ENCODE measurements at places on chromosomes 4 and X.

DNA sequence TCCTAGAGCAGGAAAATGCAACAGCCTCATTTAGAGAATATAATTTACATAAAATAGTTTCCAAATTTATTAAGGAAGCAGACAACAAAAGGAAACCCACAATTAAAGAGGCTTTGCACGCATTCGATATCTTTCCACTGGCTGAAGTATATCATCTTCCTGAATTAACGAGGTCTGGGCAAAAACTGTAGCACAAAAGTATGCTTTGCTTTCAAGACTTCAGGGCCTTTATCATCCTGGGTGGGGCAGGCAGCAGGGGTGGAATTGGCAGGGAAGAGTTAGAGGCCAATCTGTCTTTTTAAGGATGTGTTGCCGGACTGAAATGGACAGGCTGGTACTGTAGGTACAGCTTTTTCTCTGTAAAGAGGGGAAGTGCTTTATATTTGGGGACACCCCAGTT lies 17.0 kb upstream of the STX18 start:
- DNase-seq = no peak

GRCh38 chr4:143700046-143700415 lies 444 bp downstream of the FREM3 start:
- no peak for DNase-seq

DNA sequence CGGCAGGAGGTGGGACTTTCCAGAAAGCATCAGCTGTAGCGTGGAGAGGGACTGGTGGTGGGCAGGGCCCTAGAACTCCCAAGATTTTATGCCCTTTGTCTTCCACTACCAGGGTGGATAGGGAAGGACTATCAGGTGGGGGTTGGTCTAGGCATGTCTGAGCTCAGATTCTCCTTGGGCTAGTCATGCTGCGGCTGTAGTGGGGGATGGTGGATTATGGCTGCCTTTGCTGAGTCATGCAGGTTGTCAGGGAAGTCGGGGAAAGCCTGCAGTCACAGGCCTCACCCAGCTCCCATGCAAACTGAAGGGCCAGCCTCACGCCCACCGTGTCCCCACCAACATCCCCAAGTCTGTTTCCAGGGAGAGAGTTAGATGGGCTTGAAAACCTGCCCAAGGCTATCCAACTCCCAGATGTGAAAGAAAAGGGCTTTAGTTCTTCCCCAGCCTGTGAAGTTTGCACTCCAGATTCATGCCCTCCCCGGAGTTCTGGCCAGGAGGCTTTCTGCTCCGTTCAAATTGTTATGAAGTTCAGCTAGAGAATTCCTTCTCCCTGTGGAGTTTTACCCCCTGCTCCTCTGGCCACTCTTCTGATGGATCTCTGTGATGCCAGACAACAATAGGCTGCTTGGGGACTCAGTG lies 13.4 kb upstream of the MEPE start:
- no peak for DNase-seq

- no peak for DNase-seq
Observed at GRCh38 chr4:23937173-23937572, 47.3 kb upstream of the PPARGC1A start.

- DNase-seq = no peak
Observed at GRCh38 chrX:1074755-1075154, 137.7 kb downstream of the CRLF2 start.

- DNase-seq = no peak
Observed at GRCh38 chr4:141132709-141133145, 542 bp downstream of the RNF150 start.

GRCh38 chr4:140877781-140878180 lies 121.6 kb upstream of the TBC1D9 start:
- DNase-seq = no peak

GRCh38 chr4:1409079-1409478 lies 2.8 kb upstream of the NKX1-1 start:
- DNase-seq = no peak

DNA sequence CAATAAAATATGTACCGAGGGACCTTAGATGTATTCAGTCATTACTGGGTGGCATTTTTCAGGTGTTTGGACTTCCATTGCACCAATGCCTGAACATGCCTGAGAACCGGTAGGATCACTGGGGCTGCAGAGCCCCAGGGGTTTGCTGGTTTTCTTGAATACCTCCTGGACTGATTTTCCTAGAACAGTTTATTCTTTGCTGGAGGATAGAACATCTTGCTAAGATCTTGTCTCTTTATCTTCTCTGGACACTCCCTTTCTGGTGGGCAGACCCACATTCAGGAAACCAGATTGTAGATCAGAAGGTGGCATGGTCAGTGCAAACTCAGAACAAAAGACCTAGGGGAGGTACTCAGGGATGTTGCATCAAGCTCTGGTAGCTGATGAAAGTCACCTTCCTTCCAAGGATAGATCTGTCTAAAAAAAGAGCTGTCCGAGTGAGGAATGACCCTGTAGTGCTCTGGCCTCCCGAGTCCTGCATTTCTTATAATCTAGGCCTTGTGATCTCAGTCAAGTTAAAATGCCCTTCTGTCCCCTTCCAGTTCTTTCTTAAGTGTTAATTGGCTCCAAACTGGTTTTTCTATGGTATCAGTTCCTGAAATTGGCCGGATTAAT lies 84.8 kb downstream of the CLDN34 start:
- DNase-seq = no peak

DNA sequence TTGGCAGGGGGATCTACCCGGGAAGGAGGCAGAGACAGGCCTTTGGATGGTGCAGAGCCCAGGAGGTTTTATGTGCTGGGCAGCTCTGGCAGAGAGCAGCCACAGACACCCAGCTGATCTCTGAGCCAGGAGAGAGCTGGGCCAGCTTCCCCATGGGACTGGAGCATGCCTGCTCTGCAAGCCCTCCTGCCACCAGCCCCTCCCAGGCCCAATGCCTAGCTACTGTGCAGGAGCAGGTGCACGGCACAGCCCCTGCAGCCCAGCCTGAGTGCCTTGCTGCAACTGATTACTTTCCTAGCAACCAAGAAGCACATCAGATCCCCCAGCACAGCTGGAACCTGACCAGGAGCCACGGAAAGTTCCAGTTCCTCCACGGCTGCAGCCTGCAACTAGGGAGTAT lies 57.8 kb upstream of the BEND2 start:
- no peak for DNase-seq

- DNase-seq = no peak
Observed at GRCh38 chr4:185457136-185457535, 14.4 kb downstream of the CCDC110 start.

DNA sequence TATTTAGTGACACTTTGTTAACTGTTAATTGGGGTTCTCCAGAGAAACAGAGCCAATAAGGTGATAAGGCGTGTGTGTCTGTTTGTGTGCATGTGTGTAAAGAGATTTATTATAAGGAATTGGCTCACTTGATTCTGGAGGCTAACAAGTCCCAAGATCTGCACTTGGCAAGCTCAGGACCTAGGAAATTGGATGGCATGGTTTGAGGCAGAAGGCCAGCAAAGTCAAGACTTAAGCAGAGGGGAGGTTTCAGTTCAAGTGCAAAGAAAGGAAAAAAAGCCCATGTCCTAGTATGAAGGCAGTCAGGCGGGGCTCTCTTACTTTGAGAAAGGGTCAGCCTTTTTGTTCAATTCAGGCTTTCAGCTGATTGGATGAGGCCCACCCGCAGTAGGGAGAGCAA lies 314.1 kb downstream of the BMPR1B start:
- DNase-seq = no peak

DNA sequence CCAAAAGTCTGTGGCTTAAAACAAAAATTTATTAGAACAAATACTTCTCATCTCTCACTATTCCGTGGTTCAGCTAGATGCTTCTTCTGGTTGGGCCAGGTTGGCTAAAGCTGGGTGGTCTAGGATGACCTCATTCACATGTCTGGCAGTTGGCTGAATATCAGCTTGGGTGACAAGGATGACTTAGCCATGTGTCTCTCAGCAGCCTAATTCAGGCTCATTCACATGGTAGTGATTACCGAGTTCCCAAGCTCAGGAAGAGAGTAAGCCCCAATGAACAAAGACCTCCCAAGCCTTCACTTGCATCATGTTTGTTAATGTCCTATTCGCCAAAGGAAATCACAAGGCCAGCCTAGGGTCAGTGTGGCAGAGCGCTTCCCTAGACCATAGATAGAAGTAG lies 119.4 kb downstream of the FANCB start:
- no peak for DNase-seq

GRCh38 chr4:84573385-84574068 lies 9.4 kb upstream of the CDS1 start:
- peak; percentile 19 for DNase-seq

- no peak for DNase-seq
Observed at GRCh38 chr4:70627620-70628019, 924 bp upstream of the ENAM start.

GRCh38 chr4:89077761-89078160 lies 20.8 kb upstream of the FAM13A start:
- no peak for DNase-seq
